ENCODE measurements at places on chromosomes 4 and X. TPM values are rescaled to one million over a fixed set of nuclear protein-coding genes. Genes with fewer than 3 reads are reported as not detected.

CFAP99 gene
- 0.12 TPM for total RNA-seq

USP51 gene
- 0.97 TPM for total RNA-seq

RASGEF1B gene
- total RNA-seq, result not detected

ZNF157 gene
- total RNA-seq, result not detected

CTBP1 gene
- total RNA-seq, result 165 TPM

DNAAF6 gene
- not detected for total RNA-seq

FLNA gene
- 1,474 TPM for total RNA-seq

WAS gene
- total RNA-seq, result 0.73 TPM

CXCL1 gene
- total RNA-seq, result 20.0 TPM

GNRHR gene
- total RNA-seq, result not detected

PAGE2B gene
- not detected for total RNA-seq

FAM184B gene
- total RNA-seq, result not detected

IL21 gene
- total RNA-seq, result not detected

GPC4 gene
- not detected for total RNA-seq

MGAT4D gene
- total RNA-seq, result not detected

All from endothelial cell of umbilical vein (primary cell).